T-helper 22 cell (primary cell): ENCODE measurements at places on chromosomes 6 and 20.

GRCh38 chr20:24535941-24536730 is 66.7 kb downstream of the SYNDIG1 start:
- no peak for DNase-seq

DNA sequence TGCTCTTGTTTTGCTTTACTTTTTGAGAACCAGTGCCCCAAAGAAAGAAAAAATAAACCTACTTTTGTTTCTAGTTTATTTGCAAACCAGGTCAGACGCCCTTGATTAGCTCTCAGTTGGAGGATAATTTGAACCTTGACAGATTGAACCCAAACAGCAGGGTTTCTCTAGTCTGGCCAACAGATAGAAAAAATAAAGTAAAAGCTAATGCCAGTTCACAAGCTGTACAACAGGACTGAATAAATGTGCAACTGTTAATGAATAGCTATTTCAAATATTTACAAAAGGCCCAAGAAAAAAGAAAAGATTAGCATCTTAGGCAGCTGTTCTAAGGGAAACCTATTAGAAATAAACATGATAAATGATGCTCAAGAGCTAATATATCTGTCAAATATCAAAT is 331.8 kb downstream of the CDKAL1 start:
- DNase-seq, result no peak

- no peak for DNase-seq
Observed at GRCh38 chr6:168278904-168279303, 40.7 kb downstream of the DACT2 start.

- DNase-seq, result no peak
Observed at GRCh38 chr6:111810294-111811131, 62.7 kb downstream of the FYN start.

GRCh38 chr6:14500809-14501208 is 383.2 kb downstream of the CD83 start:
- DNase-seq, result no peak

DNA sequence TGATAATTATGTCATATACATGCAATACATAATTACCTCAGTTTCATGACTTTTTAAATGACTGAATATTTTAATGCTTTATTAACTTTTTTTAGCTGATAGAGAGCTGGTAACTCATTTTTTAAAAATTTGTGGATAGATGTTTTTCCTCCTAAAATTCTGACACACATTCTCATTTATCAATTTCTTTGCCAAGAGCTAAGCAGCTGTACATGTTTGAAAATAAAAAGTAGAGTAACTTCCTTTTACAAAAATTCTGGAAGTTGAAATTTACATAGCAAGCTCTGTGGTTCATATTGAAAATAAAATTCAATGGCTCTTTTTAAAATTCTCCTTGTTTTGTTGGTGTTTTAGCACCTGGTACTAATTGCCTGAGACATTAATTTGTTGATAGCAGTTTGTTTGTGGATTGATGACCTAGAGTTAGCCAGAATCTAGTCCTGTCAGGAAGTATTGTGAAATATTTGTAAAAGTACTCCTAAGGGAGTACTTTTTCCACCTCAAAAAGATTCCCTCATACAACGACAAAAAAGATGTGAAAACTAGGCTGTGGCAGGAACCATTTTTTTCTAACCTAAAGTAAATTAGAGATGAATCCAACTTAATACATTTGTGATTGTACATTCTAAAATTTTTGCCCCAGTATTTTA is 621.8 kb downstream of the BCKDHB start:
- DNase-seq, result no peak

DNA sequence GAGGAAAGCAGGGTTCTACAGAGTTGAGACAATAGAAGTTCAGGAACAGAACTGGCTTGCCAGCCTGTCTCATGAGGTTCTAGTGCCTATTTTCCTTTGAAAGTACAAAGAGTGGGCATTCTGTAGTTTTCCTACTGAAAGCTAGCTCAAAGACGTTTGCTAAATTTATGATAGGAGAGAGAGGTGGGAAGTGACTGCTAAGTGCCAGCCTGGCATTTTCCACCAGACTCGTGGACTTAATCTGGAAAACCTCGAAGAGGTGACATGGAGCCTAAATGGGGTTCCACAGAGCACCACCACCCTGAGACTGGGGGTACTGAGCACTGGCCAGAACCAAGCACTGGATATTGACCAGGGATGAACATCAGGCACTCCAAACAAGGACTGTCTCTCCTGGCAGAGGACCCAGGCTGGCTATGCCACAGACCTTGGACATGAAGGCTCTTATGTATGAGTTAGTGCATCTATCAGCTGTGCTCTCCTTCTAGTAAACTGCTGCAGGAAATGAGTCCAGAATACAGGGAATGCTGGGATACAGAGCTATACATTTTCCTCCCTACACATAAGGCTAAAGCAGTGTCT is 7.1 kb downstream of the PEX6 start:
- no peak for DNase-seq

GRCh38 chr6:90226257-90226656 is 70.4 kb downstream of the BACH2 start:
- DNase-seq, result no peak

DNA sequence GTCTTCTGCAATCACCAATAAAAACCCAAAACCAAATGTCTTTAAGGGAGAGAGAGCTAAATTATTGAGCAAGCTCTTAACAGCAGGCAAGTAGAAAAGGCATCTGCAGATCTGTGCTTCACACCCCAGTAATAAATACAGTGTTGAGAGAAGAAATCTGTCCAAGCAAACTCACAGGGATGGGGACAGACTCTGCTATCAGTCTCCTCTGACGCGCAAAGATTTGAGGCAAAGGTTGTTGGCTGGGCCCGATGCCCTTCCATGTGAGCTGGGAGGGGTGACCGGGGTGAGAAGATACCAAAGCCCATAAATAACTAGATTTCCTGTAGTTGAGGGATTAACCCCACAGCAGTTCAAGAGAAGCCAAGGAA is 315.2 kb upstream of the SOX4 start:
- DNase-seq, result no peak

GRCh38 chr6:35798706-35799105 is 1.6 kb upstream of the CLPS start:
- no peak for DNase-seq

DNA sequence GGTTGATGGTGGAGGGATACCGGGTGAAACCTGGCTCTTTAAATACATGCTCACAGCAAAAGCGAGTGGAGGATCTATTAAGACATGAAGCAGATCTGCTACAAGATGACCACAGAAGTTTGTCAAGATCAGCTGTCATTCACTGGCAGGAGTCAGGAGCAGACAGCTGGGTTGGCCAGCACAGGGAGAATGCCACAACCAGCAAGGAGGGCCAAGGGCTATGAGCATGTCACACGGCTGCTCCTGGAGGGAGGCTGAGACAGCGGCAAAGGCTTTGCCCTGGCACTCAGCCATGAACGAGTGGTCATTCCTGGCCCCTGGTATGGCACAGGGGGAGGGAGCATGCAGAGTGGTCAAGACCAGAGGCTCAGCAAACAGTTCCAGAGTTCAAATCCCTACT is 77.6 kb downstream of the POPDC3 start:
- no peak for DNase-seq

DNA sequence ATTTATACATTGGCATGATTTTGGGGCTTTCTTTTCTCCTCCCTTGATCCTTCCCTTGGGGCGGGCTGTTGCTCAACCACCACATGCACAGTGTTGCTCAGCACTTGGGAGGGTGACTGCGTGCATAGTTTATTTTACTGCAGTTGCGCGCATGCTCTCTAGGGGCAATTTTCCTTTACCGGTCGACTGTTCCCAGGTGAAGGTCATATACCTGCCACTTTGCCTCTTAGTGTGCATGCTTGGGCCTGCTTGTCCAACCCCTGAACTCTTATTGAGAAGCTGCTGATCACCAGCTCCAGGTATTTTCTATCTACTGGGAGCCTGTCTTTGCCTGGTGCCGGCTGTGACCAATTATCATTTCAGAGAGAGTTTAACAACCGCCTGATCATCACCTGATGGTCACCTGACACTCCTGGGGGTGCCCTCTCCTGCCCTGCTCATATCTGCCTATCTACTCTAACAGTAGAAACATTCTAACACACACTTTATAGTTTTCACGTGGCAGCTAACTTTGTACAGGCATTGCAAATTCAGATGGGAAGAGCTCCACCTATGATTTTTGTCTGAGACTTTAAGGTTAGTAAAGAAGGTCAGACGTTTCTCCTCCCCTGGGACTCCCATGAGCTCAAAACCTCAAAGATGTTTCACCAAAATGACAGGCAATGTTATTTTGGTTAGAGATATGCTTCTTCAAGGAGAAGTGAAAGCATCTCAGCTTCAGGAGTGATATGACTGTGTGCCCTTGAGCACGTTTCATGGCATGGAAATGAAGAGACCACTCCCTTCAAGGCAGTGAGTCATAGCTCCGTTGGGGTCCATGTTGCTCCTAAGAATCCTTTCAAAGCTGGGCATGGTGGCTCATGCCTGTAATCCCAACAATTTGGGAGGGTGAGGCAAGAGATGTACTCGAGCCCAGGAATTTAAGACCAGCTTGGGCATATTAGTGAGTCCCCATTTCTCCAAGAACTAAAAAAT is 227.5 kb upstream of the MYLIP start:
- DNase-seq, result no peak

- DNase-seq, result no peak
Observed at GRCh38 chr6:167721291-167721690, 105.4 kb upstream of the AFDN start.

DNA sequence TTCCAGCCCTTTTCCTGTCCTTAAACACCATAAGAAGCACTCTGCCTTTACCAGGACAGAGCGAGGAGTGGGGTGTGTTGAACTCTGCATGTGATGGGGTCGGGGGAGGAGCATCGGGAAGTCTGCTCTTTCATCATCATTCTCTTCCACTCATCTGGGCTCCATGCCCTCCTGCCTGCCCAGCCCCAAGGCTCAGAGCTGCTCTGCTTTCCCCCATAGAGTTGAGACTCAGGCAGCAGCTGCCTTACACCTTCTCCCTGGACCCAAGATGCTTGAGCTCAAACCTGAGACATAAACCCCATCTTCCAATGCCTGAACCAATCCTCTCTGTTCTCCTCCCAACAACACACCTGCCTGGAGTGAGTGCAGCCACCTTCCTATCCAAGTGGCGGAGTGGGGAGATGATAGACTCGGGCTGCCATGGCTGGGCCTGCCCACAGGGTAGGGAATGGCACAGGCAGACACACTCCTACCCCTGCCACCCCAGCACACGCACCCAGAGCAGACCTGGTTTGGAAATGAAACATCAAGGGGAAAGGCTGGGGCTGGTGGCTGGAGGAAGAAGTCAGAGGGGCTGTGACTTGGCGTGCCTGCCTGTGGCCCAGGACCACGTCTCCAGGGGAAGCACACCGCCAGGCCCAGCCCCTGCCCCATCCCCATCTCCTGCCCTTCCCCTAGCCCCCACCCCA is 28.4 kb downstream of the TFEB start:
- DNase-seq, result no peak

GRCh38 chr20:63047267-63047666 is 40.5 kb upstream of the BHLHE23 start:
- DNase-seq, result no peak

- no peak for DNase-seq
Observed at GRCh38 chr6:55652429-55652828, 73.4 kb upstream of the HMGCLL1 start.

DNA sequence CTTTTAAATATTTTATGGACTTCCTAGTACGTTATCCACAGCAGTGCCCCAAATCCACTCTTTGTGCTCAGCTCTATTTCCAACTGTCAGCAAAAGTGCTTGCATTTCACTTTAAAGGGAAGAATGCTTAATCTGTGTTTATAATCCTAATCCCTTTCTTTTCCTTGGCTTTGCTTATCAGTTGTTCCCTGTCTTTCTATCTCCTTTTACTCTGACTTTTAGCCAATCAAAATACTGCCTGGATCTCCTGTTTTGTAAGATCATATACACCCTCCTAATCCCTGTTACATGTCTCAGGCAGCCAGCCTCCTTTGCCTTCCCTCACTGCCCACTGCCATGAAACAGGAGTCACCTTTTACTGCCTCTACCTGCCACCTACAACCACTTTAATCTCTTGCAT is 102.9 kb downstream of the AIG1 start:
- DNase-seq, result no peak

DNA sequence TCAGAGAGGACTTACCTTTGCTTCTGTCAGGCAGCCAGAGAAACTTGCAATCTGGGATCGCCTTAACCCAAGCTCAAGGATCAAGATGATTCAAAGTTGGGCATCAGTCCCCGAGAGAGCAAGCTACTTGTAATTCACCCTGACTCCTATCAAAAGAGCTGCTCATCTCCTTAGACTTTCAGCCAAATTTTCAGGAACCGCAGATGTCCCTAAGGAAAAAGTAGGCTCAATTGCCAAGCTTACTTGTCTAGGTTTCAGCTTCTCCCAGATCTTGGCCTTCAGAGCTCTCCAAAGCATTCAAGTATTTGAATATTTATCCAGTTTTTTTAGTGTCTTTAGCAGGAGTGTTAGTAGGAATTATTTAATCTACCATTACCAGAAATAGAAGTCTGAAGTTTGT is 434.1 kb upstream of the MMS22L start:
- no peak for DNase-seq

- no peak for DNase-seq
Observed at GRCh38 chr6:31075528-31075927, 36.8 kb downstream of the C6orf15 start.

DNA sequence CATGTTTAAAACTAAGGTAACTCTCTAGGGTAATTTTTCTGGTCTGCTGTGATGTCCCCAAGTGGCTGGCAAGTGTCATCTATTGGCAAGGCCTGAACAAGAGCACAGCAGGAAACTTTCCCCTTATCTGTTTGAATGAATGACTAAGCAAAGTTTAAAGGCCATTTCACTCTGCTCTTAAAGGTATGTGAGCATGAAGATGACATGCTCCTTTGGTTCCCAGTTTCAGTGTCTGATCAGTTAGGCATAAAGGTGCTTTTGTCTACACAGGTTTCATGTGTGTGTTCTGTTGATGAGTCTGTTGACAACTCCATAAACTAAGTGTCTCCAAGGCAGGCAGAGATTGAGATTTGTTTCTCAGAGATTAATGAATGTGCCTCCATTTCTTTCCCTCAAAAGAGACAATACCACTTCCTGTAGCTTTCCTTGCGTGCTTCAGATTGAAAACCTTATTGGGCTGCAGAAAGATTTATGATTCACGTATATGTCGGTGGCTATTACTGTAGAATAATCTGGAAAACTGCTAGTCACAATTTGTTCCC is 83.9 kb downstream of the MAP3K7 start:
- DNase-seq, result no peak

GRCh38 chr20:46784436-46785127 is 75.1 kb downstream of the SLC2A10 start:
- DNase-seq, result no peak

- DNase-seq, result no peak
Observed at GRCh38 chr6:143863771-143864170, 503 bp upstream of the ZC2HC1B start.

GRCh38 chr20:20593447-20594170 is 118.8 kb downstream of the RALGAPA2 start:
- no peak for DNase-seq

- DNase-seq, result no peak
Observed at GRCh38 chr6:135358251-135358821, 139.2 kb downstream of the AHI1 start.
